Hair follicle dermal papilla cell (primary cell): ENCODE measurements at places on chromosomes 7 and 10. TPM values are rescaled to one million over a fixed set of nuclear protein-coding genes. Genes with fewer than 3 reads are reported as not detected.

PTPN12 gene
- total RNA-seq, result 56.6 and 78.2 TPM in 2 replicates

PNLIPRP1 gene
- not detected in 2 replicates for total RNA-seq

CTAGE6 gene
- total RNA-seq, result 0.65 and 0.97 TPM in 2 replicates

GPRIN2 gene
- not detected in 2 replicates for total RNA-seq

OGDHL gene
- total RNA-seq, result 0.16 and 1.5 TPM in 2 replicates

PNLIPRP3 gene
- 0.12 TPM in 1 of 2 replicates, not detected in the other for total RNA-seq
